ENCODE measurements at places on chromosomes 2 and 18.

DNA sequence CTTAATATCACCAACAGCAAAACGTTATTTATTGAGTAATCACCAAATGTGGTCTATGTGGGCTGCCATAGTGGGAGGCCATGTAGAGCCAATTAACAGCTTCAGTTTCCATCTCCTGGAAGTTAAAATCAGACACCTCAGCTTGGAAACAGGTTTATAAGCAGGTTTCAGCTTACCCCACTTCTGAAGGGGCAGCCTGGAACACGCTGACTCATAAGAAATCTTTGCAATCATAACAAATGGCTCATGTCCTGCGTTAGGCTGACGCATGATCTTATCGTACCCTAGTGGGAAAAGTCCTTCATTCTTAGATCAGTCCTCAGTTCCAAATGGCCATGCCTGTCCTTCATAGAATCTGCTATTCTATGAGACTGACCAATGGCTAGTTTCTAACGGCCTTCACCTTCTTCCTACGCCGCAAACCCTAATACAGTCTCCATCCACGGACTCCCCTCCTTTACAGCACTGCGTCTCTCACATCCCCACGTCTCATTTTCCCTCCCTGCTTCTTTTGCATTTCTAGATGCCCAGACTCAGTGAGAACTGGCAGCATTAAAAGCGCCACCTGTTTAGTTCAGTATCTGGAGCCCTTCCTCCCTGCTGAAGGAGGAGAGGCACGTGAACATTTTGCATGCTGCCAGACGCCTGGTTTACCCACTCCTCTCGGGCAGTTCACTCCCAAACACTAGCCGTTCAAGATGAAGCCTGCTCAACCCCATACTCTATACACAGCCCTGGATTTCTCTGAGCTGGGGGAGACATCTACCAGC is 24.2 kb upstream of the BZW1 start:
- no peak for DNase-seq

GRCh38 chr2:44778221-44778654 is 163.3 kb upstream of the SIX3 start:
- no peak for DNase-seq

DNA sequence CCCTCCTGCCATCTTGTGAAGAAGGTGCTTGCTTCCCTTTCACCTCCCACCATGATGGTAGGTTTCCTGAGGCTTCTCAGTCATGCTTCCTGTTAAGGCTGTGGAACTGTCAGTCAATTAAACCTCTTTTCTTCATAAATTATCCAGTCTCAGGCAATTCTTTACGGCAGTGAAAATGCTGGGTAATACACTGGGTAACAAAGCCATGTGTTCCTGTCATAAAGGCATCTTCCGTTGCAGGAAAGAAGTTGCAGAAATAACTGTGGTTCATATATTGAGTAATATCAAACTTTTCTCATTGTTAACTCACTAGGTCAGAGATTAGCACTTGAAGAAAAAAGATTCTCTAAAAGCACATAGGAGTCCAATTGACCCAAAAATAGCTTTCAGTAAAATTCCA is 163.9 kb upstream of the HNMT start:
- DNase-seq = no peak

DNA sequence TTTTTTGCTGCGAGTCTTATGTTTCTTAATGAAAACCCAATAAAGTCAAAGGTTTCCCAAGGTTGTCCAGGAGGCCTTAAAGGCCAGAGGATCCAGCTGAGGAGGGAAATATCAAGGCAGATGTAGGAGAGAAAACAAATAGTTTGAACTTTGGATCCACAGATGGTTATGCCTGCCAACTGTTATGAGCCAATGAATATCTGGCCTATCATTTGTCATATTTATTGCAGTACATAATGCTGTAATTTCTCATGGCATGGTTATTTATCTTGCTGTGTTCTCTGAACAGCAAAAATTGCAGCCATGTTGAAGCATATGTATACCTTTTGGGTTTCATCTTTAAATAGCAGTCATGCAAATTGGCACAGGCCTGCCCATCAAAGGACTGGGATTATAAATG is 38.2 kb upstream of the CAVIN2 start:
- DNase-seq = no peak

- no peak for DNase-seq
Observed at GRCh38 chr2:196143730-196144131, 27.6 kb downstream of the STK17B start.

DNA sequence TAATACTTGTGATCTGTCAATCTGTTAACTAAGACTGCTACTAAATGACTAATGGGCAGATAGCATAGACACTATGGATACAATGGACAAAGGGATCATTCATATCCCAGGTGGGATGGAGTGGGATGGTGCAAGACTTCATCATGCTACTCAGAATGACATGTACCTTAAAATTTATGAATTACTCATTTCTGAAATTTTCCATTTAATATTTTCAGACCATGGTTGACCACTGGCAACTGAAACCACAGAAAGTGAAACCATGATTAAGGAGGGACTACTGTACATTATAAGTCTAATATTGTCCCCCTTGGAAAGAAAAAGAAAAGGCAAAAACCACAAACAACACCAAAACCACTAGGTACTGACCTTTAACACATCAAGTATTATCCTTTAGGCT is 247.0 kb upstream of the SYT4 start:
- DNase-seq = no peak

- DNase-seq = no peak
Observed at GRCh38 chr2:148560496-148560895, 84.1 kb upstream of the EPC2 start.

DNA sequence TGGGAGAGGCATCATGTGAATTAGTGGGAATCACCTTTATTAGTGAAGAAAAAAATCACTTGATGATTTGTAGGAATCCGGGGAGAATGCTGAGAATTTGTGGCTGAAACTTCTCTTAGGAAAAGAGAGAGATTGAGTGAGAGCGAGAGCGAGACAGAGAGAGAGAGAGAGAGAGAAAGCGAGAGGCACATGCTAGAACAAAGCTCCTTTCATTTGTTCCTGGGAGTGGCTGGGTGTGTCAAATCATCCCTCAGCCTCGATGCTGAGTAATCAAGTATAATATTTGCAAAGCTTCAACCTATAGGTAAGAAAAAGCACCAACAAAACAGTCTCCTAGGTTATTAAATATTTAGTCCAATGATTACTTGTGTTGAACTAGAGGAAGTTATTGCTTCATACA is 4.4 kb upstream of the SERPINB5 start:
- DNase-seq = no peak

DNA sequence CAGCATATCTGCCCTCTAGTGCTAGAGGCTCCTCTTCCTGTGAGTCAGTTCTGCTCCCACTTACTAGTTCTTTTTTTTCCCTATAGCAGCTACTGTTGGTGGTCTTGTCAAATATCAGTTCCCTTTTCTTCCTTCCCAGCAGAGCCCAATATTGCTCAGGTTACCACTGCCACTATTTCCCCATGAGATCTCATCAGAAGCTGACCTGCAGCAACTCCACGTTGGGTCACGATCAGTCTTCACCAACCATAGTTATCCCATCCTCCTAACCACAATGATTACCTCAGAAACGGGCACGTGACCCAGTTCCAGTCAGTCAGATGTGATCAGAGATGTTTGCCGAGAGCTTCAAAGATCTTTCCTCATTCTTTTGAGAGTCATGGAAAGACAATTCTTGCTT is 59.7 kb upstream of the CAPN13 start:
- no peak for DNase-seq

- DNase-seq = no peak
Observed at GRCh38 chr2:241750076-241750840, 15.8 kb downstream of the D2HGDH start.

- DNase-seq = no peak
Observed at GRCh38 chr18:29821544-29821943, 1221.0 kb downstream of the DSC3 start.

GRCh38 chr2:60306267-60306861 is 247.1 kb downstream of the BCL11A start:
- DNase-seq = no peak

DNA sequence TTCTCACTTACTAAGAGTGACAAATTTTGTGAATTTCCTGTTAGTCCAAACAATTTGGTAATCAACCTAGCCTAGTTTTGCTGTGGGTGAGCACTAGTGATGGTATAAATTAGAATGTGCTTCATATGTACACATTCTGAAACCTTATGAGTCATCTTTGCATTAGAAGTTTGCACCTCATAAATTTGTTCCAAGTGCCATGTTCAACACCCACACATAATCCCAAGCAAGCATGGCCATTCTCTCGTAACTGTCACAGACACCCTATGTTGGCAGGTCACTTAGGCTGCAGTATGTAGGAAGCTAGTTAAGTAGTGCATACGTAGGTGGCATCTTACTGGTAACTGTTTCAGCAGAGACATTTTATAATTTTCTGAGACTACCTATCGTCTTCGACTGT is 46.9 kb downstream of the NAB1 start:
- no peak for DNase-seq

DNA sequence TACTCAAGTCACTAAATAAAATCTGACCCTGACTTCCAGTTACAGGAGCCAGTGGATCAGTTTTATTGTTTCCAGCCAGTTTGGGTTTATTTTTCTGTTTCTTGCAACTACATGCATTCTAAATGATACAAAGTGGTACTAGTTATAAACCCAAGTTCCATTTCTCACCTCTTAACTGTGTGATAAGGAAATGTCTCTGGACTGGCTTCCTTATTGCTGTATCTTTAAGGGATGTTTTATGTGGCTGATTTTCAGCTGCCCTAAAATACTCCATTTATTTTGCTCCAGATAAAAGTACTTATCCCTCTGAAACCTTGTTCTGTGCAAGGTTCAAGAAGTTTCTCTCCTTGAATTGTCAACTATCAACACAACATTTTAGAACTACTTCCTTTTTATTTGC is 107.9 kb upstream of the DLX2 start:
- no peak for DNase-seq

GRCh38 chr2:8710951-8711350 is 29.1 kb downstream of the ID2 start:
- DNase-seq = no peak

GRCh38 chr2:207258263-207258991 is 92.7 kb upstream of the KLF7 start:
- no peak for DNase-seq

DNA sequence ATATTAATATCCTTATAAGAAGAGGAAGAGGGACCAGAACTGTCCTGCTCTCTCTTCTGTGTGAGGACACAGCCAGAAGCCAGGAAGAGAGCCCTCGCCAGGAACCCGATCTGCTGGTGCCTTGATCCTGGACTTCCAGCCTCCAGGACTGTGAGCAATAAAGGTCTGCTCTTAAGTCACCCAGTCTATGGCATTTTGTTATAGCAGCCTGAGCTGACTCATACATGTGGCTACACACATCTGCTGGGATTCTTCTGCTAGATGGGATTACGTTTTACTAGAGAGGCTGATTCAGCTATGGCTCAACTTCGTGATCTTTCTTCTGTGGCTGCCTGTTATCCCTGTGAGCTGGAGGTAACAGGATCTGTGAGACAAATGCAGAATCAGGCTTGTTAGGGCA is 29.6 kb downstream of the ARL4C start:
- DNase-seq = no peak

- DNase-seq = no peak
Observed at GRCh38 chr2:66691031-66691965, 256.4 kb downstream of the MEIS1 start.

- DNase-seq = no peak
Observed at GRCh38 chr2:104889960-104890684, 36.2 kb downstream of the POU3F3 start.

GRCh38 chr2:220163486-220163885 is 536.1 kb downstream of the SLC4A3 start:
- no peak for DNase-seq

- no peak for DNase-seq
Observed at GRCh38 chr2:79131687-79132086, 11.4 kb downstream of the REG1A start.

- DNase-seq = no peak
Observed at GRCh38 chr18:60146220-60146960, 226.2 kb downstream of the MC4R start.

DNA sequence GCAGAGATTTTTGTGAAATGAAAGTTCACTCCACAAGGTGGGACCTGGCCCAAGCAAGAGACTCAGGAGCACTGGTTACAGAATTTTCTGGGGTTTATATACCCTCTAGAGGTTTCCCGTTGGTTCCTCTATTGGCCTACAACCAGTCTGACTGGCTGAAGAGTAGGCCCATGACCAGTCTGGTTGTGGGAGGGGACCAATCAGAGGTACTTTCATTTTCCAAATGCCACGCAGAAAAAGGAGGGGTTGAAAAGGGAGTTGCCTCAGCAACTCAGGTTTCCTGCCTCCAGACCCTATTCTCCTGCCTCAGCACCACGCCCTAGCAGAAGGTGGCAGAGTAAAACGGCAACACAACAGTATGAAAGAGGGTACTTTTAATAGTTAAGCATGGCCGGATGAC is 98.4 kb downstream of the COLEC12 start:
- DNase-seq = no peak

GRCh38 chr2:113334147-113334546 is 55.4 kb upstream of the PAX8 start:
- DNase-seq = no peak

- DNase-seq = peak; percentile 81
Observed at GRCh38 chr18:55588111-55588869, at the start of gene TCF4. Gene TCF4, minus strand, starts transcription at chr18:55588192. Its CDS starts 1,076 bp downstream, at chr18:55587116.

GRCh38 chr2:86035376-86035882 is 70.3 kb downstream of the POLR1A start:
- DNase-seq = no peak

DNA sequence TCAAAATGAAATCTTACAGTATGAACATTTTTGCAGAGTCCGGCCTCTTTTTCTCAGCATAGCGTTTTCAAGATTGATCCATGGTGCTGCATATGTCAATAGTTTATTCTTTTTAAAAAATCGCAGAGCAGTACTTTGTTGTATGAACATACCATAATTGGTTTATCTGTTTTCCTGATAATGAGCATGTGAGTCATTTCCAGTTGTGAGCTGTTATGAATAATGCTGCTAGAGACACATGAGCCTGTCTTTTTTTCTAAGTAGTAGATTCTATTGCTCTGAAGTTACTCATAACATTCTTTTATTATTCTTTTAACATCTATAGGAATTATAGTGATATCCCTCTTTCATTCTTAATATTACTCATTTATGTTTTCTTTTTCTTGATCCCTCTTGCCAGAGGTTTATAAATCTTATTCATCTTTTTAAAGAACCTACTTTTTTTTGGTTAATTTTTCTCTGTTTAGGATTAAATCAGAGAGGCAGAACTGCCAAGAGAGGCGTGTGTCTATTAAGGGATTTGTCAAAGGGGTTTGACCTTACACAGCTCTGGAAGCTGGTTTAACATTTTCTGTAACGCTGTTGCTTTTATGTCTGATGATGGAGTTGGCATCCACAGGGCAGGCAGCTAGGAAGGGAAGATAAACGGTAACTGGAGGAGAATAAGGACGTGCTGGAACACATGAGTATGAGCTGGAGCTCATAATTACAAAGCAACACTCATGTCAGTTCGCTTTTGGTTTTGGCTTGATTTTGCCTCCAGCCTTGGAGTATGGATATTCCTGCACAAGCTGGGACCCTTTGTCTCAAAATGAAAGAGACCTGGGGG is 47.4 kb downstream of the MGAT5 start:
- no peak for DNase-seq

- peak; percentile 43 for DNase-seq
Observed at GRCh38 chr2:121884511-121884921, 129.1 kb downstream of the TSN start.

Data from type B pancreatic cell (in vitro differentiated cells).